Right lung (tissue), 10 donors: ENCODE measurements at places on chromosomes 3 and 15. TPM values are rescaled to one million over a fixed set of nuclear protein-coding genes. Genes with fewer than 3 reads are reported as not detected.
A peak's percentile ranks its signal among the peaks of the same experiment; 100 is the strongest.

The RASL12 gene
- polyA plus RNA-seq = 131 TPM

The TRPM1 gene
- polyA plus RNA-seq = not detected

DNA sequence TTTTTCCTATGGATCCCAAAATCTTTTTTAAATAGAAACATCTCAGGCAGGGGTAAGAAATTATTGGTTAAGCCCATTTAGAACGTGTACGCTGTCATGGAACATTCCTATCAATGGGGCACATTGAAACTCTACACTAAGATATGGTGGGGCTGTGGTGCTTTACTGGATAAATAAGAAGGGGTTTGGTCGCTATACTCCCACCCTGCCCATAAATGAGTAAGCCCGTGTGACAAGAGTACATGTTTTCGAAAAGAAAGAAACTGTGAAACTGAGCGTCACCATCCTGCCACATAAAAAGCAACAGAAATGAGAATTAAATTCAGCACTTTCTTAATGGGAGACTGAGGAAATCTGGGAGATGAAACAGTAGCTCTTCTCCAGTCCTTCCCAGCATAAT lies 929.7 kb upstream of the CFAP20DC start:
- no peak for DNase-seq

DNA sequence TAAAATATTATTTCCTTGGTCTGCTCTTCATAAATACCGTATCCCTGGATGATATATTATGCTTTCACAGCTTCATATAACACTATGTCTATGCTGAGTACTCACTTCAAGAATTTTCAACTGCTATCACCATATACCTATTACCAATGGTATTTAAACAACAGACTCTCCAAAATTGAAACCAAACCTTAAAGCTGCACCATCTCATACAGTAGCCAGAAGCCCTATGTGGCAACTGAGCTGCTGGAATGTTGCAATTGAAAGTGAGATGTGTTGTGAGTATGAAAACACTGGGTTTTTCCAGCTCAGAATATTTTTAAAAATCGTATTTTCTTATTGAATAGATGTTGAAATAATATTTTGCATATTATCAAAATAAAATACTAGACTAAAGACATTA lies 130.1 kb upstream of the GOLGA6L6 start:
- no peak for DNase-seq

GRCh38 chr15:65421360-65422215 lies 1.2 kb downstream of the IGDCC4 start:
- peak; percentile 87 for DNase-seq

GRCh38 chr3:192747145-192747544 lies 19.8 kb upstream of the FGF12 start:
- DNase-seq = no peak
